EH (cell line): ENCODE measurements at places on chromosomes 3 and 15.
A peak's percentile ranks its signal among the peaks of the same experiment; 100 is the strongest.

- no peak for DNase-seq
Measured at GRCh38 chr3:182978387-182978786, 2.0 kb downstream of the DCUN1D1 start.

GRCh38 chr3:191138937-191139336 is 60.1 kb upstream of the OSTN start:
- DNase-seq = no peak

DNA sequence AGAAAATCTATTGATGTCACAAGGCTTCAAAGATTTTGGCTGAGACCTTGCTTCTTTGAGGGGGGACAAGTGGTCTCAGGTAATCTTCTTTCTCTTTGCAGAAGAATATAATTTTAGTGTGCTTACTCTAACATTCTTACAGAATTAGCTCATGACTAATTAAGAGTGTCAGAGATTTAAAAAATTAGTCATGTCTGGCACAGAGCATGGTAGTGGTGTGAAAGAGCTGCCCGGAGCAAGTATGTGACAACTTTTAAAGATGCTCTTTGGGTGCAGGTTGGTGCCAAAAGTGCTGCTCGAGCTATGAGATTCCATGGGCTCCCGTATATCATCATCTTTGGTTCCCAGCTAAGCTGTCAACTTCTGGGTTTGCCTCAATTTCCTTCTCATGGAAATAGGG is 31.1 kb downstream of the CYP19A1 start:
- DNase-seq = no peak

- DNase-seq = no peak
Measured at GRCh38 chr15:93060336-93061248, 28.4 kb downstream of the RGMA start.

DNA sequence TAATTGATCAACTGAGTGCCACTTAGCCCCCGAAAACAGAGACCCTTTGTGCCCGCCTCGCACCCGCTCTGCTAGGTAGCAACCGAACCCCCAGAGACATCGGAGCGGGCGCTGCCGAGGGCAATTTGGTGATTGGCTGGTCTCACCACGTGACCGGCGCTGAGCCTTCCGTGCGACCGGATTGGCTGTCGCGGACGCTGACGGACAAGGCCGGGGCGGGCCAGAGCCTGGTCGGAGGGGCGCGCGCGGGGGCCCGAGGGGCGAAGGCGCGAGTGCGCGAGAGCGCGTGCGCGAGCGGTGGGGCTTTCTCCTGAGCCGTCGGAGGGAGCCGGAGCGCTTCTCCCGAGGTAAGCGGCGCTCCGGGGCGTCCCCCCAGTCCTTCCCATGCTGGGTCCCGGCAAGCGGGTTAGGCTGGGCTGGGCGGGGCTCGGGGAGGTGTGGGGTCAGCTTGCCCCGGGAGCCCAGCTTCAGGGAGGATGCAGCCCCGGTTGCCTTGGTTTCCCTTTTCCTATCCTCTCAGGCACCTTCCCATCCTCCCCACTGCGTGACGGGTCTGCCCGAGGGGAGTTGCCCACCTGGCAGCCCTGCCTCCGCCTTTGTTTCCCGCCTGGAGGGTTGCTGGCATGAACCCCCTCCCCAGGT is at the start of gene TMEM108:
Gene TMEM108 (plus strand): TSS at position 303 of the 642 bp plus-strand sequence.
- peak; percentile 55 for DNase-seq

GRCh38 chr3:48599509-48600285 is 4.6 kb upstream of the COL7A1 start:
- DNase-seq = no peak

DNA sequence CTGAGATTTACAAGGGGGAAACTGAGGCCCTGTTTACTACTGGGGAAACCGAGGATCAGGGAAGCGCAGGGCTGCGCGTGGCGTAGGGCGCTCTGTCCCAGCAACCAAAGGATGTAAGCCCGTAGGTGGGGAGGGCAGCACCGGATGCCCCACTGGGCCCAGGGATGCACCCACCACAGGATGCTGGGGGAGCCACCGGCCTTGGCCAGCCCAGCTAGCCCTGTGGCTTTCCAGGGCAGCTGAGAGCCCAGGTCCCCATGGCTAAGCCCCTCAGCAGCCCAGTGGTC is 33.4 kb downstream of the RPN1 start:
- no peak for DNase-seq

- peak; percentile 3 for DNase-seq
Measured at GRCh38 chr3:46628901-46629369, 16.6 kb downstream of the FAM240A start.

DNA sequence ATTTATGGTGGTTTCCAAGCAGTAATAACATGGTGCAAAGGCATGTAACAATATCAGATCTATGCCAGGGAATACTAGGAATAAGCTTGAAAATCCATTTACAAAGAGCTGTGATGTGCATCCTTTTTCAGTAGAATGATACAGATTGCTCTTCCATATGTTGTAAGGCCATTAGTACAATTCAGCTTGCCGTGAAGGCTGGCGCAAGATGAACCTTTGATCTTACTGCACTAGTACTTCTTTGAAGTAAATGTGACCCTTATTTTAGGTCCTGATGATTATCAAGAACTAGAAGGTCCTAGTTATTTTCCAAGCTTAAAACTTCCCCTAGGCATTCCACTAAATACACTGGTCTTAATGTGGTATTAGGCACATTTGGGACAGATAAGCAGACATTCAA is 210.1 kb upstream of the CD96 start:
- no peak for DNase-seq

- no peak for DNase-seq
Measured at GRCh38 chr3:45071075-45071474, 45.0 kb downstream of the CLEC3B start.

- DNase-seq = no peak
Measured at GRCh38 chr3:129556890-129557547, 14.0 kb downstream of the H1-8 start.

DNA sequence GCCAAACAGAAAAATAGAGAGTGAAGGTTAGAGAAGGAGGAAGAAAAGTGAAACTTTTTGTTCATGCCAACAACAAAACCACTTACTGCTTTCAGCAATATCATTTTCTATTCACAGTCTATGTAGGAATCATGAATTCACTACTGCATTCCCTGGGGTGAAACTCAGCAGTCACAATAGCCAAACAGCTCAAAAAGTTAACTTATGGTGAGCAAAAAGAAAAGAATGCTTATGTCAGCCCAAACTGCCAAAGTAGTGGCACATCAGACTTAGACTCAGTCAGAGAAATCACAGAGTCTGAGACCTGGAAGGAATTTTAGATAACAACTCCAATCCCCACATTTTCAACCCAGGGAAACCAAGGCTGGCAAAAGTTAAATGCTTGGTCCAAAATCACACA is 238.7 kb upstream of the TMCO5A start:
- peak; percentile 47 for DNase-seq

DNA sequence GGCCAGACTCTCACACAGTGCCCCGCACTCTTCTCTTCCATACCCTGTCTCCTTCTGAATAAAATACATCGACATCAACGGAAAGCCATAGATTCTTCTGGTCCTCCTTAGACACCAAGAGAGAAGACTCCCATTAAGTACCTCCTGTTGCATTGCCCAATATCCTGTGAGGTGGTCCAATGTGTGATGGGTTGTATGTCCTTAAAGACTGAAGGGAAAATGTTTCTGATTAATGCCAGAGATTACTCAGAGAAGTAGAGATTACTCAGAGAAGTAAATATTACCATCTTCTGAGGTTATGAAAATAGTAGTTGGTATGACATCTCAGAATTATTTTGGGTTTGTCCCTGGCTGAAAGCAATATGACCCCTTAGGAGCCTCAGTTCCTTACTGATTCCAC is 60.8 kb upstream of the GALNT15 start:
- DNase-seq = peak; percentile 86

GRCh38 chr3:114218578-114219185 is 18.7 kb downstream of the ZNF80 start:
- no peak for DNase-seq

- DNase-seq = no peak
Measured at GRCh38 chr3:57145852-57146251, 19.3 kb downstream of the IL17RD start.

DNA sequence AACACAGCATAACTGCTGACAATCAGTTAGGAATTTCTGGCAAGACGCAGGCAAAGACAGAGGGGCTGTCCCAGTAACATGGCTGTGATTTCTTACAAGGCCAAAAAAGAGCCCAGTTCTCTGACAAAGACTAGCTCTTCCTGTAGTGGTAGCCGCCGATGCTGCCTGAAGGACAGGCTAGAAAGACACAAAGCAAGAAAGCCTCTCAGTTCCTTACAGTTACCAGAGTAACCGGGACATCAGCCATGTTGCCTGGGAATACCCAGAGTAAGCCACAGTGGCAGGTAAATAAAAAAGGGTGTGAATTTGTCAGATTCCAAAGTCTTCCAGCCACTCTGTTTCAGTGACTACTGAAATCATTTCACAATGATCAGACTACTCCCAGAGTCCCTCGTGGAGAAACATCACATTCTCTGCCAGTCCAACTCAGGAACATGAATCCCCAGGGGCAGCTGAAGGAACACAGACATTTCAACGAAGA is 493.6 kb upstream of the ADAMTS9 start:
- DNase-seq = no peak

DNA sequence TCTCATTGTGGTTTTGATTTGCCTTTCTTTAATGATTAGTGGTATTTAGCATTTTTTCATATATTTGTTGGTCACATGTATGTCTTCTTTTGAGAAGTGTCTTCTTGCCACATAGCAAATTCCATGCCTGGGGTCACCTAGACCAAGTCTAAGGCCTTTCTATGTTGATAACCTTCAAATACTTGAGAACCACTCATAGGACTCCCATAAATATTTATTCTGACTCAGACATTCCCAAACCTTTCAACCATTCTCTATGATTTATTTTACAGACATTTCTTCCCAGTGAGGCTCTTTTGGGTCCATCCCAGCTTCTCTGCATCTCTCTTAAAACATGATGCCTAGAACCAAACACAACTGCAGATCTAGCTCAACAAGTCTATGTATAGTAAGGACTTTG is 69.2 kb downstream of the ATP8B4 start:
- peak; percentile 86 for DNase-seq

- no peak for DNase-seq
Measured at GRCh38 chr3:172057059-172057458, 17.7 kb downstream of the FNDC3B start.

GRCh38 chr3:12813967-12814366 is 17.5 kb downstream of the CAND2 start:
- no peak for DNase-seq

- no peak for DNase-seq
Measured at GRCh38 chr3:11452312-11452711, 180.1 kb downstream of the ATG7 start.

DNA sequence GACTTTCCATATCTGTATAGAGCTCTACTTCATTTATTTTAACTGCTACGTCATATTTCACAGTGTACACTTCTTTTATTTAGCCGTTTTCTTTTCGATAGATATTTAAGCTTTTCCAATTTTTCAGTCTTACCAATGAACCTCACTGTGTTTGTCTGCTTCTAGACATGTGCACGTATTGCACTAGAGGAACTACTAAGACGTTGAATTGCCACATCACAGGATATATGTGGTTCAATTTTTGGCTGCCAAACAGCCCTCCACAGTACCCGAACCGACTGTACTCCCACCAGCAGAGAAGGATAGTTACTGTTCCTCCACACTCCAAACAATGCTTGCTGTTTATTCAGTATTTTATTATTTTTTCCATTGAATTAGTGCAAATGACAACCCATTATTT is 2.0 kb downstream of the NR1I2 start:
- DNase-seq = no peak

GRCh38 chr3:38169027-38169317 is 3.6 kb downstream of the OXSR1 start:
- DNase-seq = peak; percentile 78

DNA sequence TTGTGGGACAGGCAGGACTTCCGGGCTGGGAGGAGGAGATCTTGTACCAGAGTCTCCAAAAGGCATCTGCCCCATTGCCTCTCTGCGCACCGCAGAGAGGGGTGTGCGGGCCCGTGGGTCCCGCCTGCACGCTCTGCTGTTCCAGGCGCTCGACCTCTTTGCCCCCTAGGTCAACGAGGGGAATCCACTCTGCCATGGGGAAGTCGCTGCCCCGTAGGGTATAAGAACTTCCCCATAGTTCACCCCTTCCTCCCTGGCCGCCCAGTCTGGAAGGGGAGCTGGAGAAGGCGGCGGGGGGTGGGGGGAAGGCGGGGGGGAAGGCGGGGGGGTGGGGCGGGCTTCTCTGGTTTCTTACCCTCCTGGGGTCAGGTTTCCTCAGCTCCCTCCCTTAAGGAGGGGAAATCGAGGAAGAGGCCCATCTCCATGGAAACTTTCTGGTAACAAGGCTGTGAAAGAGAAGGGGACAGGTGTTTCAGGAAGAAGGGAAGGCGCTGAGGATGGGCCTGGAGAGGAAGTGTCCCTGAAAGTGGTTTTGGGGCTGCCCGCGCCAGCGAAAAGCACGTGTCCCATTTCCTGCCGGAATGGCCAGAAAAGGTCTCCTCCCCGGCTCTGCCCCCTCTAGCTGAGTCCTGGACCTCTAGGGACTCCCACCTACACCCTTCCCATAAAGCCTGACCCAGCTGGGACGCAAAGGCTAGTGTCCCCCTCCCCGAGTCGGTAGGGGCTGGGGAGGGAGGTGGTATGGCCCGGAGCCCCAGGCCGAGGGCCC is 27.5 kb downstream of the NR1I2 start:
- no peak for DNase-seq

GRCh38 chr3:197737749-197738462 is 1.2 kb upstream of the RUBCN start:
- DNase-seq = no peak

DNA sequence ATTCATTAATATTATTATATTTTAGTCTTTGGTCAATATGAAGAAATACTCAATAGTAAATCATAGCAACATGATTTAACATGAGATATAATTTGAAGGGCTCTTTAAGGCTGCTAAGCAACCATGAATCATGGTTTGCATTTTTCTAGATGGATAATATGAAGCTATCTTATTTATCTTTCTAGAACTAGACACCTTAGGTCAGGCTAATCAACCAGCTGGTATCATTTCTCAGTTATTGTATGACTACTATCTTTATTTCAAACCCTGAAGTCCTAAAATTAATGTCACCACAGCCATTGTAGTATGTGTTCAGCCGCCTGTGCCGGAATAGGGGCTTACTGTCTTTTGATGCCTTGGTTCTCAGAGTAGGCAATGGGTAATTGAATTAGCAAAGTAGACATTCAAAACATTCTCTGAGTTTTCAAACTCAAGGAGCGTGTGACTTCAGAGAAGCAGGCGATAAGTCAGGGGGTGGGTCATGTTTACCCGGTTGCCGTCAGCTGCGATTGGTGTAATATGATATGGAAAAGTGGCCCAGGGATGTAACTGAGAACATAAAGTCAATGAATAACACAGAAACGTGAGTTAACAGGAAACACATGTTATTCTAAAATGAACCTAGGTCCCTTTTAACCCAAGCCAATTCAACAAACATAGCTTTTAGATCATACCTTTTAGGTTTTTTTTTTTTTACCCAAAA is 93.4 kb upstream of the CTDSPL start:
- DNase-seq = no peak

DNA sequence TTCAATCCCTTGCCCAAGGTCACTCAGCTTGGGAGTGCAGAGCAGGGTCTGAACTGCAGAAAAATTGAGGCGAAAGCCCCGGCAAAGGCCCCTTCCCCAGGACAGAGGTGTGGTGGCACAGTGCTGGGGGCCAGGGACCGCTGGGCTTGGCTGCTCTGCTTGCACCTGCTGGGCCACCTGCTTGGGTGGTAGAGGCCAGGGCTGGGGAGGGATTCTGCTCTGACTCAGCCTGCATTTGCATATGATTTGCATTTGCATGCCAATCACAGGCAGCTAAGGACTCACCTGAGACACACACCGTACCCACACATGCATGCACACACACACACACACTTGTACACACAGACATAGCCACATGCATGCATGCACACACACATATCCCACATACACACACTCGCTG is 9.9 kb downstream of the GRM2 start:
- DNase-seq = no peak
